SW480 (cell line): ENCODE measurements at places on chromosomes 12 and 14.

DNA sequence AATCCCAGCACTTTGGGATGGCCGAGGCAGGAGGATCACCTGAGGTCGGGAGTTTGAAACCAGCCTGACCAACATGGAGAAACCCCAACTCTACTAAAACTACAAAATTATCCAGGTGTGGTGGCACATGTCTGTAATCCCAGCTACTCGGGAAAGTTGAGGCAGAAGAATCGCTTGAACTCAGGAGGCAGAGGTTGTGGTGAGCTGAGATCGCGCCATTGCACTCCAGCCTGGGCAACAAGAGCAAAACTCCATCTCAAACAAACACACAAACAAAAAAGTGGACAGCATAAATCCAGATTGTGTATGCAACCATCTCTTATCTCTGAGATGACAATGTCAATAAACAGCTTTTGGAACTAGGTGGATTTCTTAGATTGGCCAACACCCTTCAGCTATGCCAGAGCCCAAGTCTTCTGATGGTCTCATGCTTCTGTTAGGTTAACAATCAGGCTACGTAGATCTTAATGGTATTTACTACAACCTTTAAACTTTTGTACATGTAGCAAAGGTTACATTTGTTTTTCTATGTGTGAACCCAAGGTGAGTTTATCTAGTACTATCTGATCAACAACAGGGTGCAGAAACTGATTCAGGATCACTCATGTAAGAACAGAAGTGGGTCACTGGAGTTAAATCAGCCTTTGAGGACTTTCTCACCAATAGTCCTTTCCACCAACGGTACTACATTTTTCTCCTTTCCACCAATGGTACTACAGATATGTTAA, 73.7 kb downstream of the DUSP16 start:
- no peak for DNase-seq

DNA sequence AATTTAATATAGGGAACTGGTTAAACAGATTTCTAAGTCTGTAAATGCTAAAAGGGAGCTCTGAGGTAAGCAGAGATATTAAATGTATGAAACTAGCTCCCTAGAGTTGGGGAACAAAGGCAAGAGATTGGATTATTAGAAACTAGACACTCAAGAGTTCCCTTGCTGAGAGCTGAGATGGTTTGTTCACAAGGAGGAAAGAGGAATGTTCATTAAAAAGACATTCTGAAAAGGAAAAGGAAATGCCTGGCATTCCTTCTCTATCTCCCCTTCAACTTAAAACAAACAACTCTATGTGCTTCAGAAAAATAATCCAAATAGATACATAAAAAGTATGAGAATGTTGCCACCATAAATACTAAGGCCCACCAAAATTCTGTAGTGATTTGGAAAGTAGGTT, 73.7 kb downstream of the GALNT4 start:
- no peak for DNase-seq

DNA sequence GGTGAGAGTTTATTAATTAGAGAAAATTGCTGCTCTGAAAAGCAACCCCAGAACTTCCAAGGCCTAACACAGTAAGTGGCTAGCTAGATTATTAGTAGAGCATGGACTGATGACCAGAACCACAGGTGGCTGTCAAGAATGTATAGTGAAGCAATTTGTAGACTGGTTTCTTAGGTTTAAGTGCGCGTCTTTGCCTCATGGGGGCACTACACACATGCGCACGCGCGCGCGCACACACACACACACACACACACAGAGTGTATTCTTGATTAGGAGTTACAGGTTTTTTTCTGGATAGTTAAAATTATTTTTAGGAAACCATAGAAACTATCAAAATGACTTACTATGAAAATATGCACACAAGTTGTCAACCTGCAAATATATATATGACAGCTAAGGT, 66.5 kb downstream of the BHLHE41 start:
- DNase-seq = no peak

GRCh38 chr12:70507442-70507841, 129.8 kb downstream of the PTPRB start:
- DNase-seq = no peak

DNA sequence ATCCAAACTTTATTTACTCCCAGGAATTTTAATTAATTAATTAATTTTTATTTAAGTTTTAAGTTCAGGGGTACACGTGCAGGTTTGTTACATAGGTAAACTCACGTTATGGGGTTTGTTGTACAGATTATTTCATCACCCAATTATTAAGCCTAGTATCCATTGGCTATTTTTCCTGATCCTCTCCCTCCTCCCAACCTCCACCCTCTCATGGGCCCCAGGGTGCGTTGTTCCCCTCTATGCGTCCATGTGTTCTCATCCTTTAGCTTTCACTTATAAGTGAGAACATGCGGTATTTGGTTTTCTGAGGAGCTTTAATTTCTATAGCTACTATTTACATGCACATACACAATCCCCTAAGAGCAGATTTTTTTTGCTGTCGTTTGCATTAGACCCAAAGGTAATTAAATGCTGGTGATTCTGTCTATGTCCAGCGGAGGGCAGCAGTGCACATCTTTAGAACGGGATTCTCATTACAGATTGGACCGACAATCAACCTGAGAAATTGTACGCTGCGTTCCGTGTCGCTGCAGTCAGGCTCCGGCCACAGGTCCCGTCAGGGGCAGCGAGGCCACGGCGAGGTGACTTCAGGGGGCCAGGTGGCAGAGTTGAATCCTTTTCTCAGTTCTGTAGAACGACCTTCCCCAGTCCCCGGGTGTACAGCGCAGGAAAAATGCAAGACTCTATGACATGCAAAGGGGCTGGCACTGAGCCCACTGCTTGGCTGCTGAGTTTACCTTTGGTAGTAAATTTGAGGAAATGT, 11.6 kb downstream of the TMEM30B start:
- DNase-seq = peak; percentile 75

- DNase-seq = no peak
Observed at GRCh38 chr12:19597167-19598026, 158.1 kb downstream of the AEBP2 start.

DNA sequence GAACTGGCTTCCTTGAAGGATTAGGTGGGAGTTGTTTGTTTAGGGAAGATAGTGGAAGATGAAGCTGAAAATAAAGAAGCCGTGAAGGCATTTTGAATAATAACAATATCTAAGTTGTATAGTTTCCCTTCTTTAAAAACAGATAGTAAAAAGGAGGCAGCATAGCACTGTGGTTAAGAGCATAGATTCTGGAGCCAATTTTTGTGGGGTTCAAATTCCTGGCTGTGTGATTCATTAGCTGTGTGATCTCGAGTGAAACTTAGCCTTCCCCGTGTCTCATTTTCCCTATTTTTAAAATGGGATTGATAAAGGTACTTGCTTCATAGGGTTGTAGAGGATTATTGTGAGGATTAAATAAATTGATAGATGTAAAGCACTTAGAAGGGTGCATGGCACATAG, 104.5 kb downstream of the MYRFL start:
- DNase-seq = no peak

- DNase-seq = no peak
Observed at GRCh38 chr14:26443654-26444053, 154.2 kb downstream of the NOVA1 start.
